ENCODE measurements at places on chromosomes 1 and 21. TPM values are rescaled to one million over a fixed set of nuclear protein-coding genes. Genes with fewer than 3 reads are reported as not detected.

SV2A gene
- 33.5 TPM for total RNA-seq

KRTAP12-2 gene
- not detected for total RNA-seq

FAM76A gene
- total RNA-seq, result 10.1 TPM

MMP23B gene
- 12.9 TPM for total RNA-seq

PRRX1 gene
- total RNA-seq, result 370 TPM

TMEM82 gene
- total RNA-seq, result not detected

OR2T29 gene
- not detected for total RNA-seq

ORC1 gene
- 0.44 TPM for total RNA-seq

Data from placental pericyte (primary cell).